ENCODE measurements at places on chromosomes 3 and 15.

GRCh38 chr15:39999538-40000200 is 39.3 kb downstream of the SRP14 start:
- DNase-seq, result no peak

- peak; percentile 99 for DNase-seq
Observed at GRCh38 chr15:55408012-55408928, at the start of the genes CCPG1 and PIERCE2. CCPG1 (minus strand) TSS chr15:55408359; CDS start chr15:55389424, 18,935 bp downstream. PIERCE2 (plus strand) TSS chr15:55408495; CDS start chr15:55408769, 274 bp downstream.

DNA sequence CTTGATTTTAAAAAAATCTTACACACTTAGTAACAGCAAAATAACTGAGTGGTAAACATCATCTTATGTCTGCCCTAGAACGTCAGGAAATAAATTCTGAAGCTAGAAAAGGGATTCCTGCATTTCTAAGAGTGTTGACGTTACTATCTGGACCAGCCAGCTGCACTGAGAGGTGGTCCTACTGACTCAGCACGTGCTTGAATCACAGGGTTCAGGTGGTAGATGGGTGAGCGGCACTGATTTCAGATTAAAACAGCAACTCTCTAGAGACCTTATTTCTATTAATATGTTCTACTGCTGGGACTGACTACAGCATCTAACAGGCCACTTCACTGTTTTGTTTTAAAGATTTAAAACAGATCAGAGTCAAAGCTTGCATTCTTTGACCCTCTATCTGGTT is 377.2 kb downstream of the GABRB3 start:
- DNase-seq, result no peak

GRCh38 chr15:99438691-99439523 is 126.9 kb upstream of the MEF2A start:
- DNase-seq, result no peak

DNA sequence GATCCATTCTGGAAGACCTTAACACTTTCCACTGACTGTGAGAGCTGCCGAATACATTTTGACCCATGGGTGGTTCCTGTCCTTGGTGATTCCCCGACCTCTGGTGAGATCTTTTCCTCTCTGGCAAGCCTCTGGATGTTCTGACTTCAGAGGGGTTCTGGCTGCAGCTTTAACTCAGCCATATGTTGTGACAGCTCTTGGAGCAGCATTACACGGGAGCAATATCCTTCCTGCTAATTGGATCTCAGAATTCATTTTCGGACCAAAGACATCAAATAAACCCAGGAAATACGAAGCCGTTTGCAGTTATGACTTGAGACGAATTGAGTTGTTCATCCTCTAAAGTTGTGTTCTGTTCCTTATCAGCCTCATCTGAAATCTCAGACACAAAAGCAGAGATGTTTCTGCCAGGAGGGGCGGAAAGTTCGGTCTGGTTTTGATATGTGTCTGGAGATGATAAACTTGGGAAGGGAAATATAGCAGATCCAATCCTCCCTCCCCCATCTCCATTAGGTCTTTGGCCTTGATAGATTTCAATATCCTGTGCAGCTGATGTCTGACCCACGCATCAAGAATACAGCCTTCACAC is 10.0 kb downstream of the TMEM158 start:
- no peak for DNase-seq

DNA sequence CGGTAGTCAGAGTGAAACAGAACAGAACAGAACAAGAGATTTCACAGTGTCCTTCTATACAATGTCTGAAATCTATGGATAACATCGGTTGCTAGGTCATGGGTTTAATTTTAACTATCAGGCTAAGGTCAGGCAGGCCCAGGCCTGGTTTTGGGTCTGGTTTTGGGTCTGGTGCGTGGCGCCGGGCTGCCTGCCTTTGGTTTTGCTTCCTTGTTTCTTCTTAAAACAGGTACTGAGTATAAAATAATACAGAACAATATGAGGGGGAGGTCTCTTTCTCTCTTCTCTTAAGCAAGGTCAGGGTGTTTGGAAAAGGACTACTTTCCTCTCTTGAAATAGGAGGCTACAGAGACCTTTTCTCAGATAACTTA is 1.4 kb downstream of the AEN start:
- no peak for DNase-seq
